Memory B cell (primary cell): ENCODE measurements at places on chromosomes 2 and 18.

GRCh38 chr2:32562906-32563305 is 64.9 kb upstream of the TTC27 start:
- no peak for DNase-seq

GRCh38 chr2:78967294-78967693 is 58.2 kb upstream of the REG3G start:
- DNase-seq, result no peak

- no peak for DNase-seq
Measured at GRCh38 chr2:177296040-177296439, 31.5 kb upstream of the NFE2L2 start.

DNA sequence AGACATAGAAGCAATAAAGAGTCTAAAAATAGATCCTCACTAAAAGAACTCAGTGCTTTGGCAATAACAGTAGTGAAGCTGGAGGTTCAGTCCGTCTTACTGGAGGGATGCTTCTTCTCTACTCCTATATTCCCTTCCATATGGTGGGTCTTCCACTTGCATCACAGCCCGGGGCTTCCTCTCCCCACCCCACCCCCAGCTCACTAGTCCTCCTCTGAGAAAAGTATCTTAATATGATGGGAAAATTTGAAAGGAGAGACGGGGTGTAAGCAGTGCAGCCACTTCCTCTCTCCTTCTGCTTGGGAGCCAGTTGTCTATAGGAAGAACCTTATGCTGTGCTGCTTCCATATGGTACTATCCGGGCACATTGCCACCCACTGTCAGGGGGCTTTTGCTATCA is 57.2 kb upstream of the SPOPL start:
- no peak for DNase-seq

DNA sequence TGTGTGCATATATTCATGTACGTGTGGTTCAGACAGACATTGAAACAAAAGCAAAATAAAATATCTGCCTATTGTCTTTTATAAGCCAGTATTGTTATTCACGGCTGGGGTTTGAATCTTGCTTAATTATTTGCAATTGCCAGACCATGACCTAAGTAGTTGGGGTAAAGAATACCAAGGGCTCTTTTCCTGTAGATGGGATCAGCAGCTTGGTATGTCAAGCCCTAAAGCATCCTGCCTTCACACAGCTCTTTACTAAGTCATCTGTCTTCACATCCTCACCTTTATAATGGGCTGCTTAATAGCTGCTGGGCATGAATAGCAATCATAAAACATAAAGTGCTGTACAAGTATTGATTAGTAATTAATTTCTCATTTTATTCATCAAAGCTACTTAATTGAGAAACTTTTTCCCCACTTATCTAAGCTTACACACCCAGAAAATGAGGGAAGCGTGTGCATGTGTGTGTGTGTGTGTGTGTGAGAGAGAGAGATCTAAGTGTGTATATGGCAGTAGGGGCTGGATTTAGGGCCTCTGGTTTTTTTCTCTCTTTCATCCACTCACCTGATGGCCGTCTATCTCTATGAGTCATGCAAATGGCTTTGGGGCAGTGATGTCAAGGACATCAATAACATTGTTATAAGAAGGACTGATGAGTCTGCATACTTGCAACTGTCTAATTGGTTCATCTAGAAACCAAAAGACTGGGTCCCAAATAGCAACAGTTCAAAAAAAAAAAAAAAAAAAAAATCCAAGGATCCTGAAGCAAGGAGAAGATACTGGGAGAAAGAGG is 244.1 kb upstream of the TNP1 start:
- no peak for DNase-seq

GRCh38 chr18:79921984-79922965 is 29.2 kb downstream of the SLC66A2 start:
- no peak for DNase-seq

- DNase-seq, result no peak
Measured at GRCh38 chr2:30149513-30149912, 2.7 kb downstream of the YPEL5 start.

GRCh38 chr2:96145848-96146152 is 560 bp upstream of the DUSP2 start:
- DNase-seq, result no peak

GRCh38 chr2:46459694-46460093 is 19.7 kb upstream of the TMEM247 start:
- no peak for DNase-seq

DNA sequence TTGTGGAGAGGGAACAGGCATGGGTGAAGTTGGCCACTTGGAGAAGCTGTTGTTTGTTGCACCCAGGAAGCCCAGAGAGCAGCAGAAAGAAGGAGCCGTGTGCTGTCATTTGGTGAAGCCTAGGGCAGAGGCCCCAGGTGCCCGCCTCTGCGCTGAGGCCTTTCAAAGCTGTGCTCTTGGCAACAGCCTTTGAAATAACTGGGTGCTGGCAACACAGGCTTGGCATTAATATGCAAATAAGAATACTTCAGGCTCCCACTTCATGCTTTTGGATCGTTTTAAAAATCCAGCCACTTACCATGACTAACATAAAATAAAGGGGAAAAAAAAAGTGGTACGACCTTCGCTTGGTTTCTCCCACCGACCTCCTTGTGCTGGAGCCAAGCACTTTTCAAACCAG is 41.1 kb downstream of the DHRS9 start:
- DNase-seq, result no peak

DNA sequence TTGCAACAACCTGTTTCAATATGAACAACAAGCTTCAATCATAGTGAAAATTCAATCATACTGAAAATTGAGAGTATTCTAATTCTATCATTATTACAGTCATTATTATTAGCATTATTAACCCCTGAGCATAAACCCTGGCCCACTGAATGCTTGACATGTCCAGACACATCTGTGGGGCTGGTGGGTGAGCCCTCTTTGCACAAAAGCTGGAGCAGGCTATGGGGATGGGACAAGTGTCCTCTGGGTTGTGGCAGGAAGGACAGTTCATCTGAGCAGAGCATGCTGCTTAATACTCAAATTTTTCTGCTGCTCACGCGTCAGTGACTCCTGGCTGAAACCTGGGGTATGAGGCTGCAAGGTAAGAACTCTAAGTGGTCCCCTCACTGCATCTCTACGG is 451.1 kb upstream of the POU3F3 start:
- no peak for DNase-seq

GRCh38 chr2:1967242-1968208 is 223.2 kb upstream of the PXDN start:
- no peak for DNase-seq

DNA sequence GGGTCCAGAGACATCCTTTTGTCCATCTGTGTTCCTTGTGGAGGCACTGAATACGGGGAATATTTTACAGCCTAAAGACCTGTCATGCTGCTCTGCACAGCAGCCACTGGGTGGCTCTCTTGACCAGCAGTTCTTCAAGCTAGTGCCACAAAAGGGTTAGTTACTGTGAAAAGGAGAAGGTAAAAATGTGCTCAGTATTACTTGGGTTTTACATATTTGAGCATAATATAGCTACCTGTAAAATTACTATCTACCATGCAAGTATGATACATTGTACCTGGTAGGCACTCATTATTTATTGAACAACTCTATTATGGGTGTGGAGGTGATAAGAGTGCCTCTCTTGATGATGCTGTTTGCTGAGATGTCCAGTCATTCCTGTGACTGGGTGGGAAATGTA is 23.6 kb downstream of the FZD5 start:
- DNase-seq, result peak; percentile 22
